Right atrium auricular region (tissue), 2 donors: ENCODE measurements at places on chromosomes 5 and 9. TPM values are rescaled to one million over a fixed set of nuclear protein-coding genes. Genes with fewer than 3 reads are reported as not detected.
A peak's percentile ranks its signal among the peaks of the same experiment; 100 is the strongest.

Gene PROB1
- 28.6 TPM for total RNA-seq

Gene HMMR
- 0.43 TPM for total RNA-seq

Gene CDKN2B-AS1
- total RNA-seq = not detected

Gene SPATA6L
- total RNA-seq = 0.15 TPM

GRCh38 chr5:81065492-81065891 lies 105.3 kb downstream of the RASGRF2 start:
- no peak overlapping the region for H3K4me3 ChIP-seq
- no peaks in the 10 kb centered on the region for H3K27me3 ChIP-seq
- H3K27ac ChIP-seq = peak overlapping the region; percentile 24
- no peaks in the 10 kb centered on the region for H3K4me1 ChIP-seq
- no peak for DNase-seq

- no peaks in the 10 kb centered on the region for H3K4me1 ChIP-seq
- H3K27ac ChIP-seq = no peak overlapping the region
- DNase-seq = no peak
These were observed 68.0 kb downstream of the FSTL4 start for GRCh38 chr5:133544346-133544745.

DNA sequence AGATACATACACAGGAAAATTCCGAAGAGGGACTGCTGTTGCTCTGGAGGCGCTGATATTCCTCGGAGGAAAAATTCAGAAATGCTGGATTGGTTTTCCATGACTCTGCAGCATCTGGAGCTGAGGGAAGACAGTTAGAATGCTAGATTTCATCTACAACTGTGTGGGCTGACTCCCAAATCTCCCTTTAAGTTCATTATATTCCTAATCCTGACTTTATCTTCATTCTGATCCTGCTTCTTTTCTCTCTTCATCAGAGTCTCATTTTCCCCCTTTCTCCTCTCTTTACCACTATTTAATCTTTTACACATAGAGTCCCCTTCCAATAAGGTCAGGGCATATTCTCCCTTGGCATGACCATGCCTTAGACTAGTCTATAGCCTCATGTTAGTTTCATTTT lies at the start of gene OR1N1:
OR1N1 (minus strand) TSS at position 101 of the 400 bp plus-strand sequence; CDS start at position 101, 0 bp downstream.
- DNase-seq = no peak
- H3K27ac ChIP-seq = no peak within 1 kb of the TSS
- H3K36me3 ChIP-seq = no peaks in the 10 kb centered on the region
- no peaks in the 10 kb centered on the region for H3K27me3 ChIP-seq
- H3K4me1 ChIP-seq = no peaks in the 10 kb centered on the region

GRCh38 chr9:107266624-107267368 lies 16.3 kb upstream of the RAD23B start:
- no peaks in the 10 kb centered on the region for H3K36me3 ChIP-seq
- H3K27ac ChIP-seq = no peak overlapping the region
- DNase-seq = no peak
- H3K4me1 ChIP-seq = no peaks in the 10 kb centered on the region
- no peaks in the 10 kb centered on the region for H3K27me3 ChIP-seq

- H3K4me3 ChIP-seq = no peak overlapping the region
- no peak for DNase-seq
- H3K36me3 ChIP-seq = no peaks in the 10 kb centered on the region
- no peaks in the 10 kb centered on the region for H3K4me1 ChIP-seq
These were observed 325.8 kb upstream of the MEF2C start for GRCh38 chr5:89208811-89209210.

DNA sequence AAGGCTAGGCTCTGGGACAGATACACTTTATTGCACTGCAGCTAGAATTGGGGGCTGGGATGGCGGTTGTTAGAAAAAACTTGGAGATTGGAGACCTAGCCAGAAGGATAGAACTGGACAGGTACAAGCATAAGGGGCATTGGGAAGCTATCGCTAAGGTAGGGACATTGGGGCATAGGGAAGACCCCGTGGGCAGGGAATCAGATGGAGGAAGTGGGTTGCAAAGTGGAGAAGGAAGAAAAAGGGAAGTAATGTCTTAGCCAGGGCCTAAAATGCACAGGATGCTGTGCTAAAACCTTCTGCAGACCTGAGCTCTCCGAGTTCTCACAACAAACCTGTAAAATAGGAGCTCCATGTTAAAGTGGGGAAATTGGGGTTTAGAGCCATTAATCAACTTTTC lies 178.2 kb downstream of the ZDHHC21 start:
- H3K27me3 ChIP-seq = no peaks in the 10 kb centered on the region
- H3K4me3 ChIP-seq = no peak overlapping the region
- DNase-seq = no peak
- H3K4me1 ChIP-seq = no peaks in the 10 kb centered on the region

- H3K27me3 ChIP-seq = no peaks in the 10 kb centered on the region
- DNase-seq = no peak
- H3K4me3 ChIP-seq = no peak overlapping the region
- H3K36me3 ChIP-seq = no peaks in the 10 kb centered on the region
- no peak overlapping the region for H3K27ac ChIP-seq
These were observed 78.6 kb downstream of the ANXA1 start for GRCh38 chr9:73230251-73230650.

- no peaks in the 10 kb centered on the region for H3K27me3 ChIP-seq
- H3K36me3 ChIP-seq = no peaks in the 10 kb centered on the region
- peaks cover 3% of the 10 kb centered on the region for H3K4me1 ChIP-seq
- no peak overlapping the region for H3K27ac ChIP-seq
- no peak for DNase-seq
These were observed 158.5 kb upstream of the ELL2 start for GRCh38 chr5:96120120-96120519.

DNA sequence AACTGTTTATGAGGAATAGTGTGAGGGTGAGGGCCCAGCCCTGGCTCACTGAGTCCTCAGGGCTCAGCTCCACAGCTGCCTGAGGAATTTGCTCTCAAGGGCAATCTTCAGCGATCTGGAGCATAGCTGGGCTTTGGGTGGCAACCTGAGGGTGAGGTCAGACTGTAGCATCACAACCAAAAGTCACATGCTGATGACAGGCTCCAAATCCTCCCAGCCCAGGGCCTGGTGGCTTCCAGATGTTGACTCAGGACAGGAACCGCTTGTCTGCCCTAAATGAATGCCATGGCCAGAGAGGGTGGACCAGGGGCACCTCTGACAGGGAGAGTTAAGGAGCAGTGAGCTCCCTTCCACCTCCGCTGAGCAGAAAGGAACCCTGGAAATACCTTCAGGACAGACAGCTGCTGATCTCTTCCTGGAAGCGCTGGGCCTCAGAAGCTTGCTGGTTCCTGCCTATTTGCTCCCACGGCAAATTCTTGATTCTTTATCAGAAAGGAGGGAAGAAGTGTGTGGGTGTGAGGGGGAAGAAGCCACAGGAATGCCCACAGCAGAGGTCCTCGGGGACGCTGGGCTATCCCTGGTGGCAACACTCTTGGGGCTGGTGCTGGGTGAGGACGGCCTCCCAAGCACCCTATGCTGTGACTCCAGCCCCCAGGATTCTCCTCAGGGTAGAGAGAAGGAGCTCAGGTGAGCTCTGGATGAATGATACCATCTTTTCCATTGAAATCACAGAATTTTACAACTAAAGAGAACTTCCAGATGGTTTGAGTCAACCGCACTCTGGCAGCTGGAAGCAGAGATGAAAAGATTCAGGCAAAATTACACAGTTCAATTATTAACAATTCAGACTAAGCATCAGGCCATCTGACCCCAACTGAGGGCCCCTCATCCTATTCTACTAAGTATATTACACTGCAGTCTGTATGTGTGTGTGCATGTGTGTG lies 13.8 kb upstream of the CTSL start:
- H3K27ac ChIP-seq = no peak overlapping the region
- H3K4me3 ChIP-seq = no peak overlapping the region
- H3K36me3 ChIP-seq = no peaks in the 10 kb centered on the region
- H3K4me1 ChIP-seq = no peaks in the 10 kb centered on the region

DNA sequence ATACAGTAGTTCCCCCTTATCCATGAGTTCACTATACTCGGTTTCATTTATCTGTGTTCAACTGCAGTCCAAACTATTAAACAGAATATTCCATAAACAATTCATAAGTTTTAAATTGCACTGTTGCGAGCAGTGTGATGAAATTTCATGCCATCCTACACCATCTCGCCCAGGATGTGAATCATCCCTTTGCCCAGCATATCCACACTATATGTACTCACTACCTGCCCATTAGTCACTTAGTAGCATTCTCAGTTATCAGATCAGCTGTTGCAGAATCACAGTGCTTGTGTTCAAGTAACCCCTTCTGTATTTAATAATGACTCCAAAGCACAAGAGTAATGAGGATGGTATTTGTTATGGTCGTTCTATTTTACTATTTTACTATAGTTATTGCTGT lies 51.5 kb downstream of the SHOC1 start:
- H3K27me3 ChIP-seq = no peaks in the 10 kb centered on the region
- H3K27ac ChIP-seq = no peak overlapping the region
- no peaks in the 10 kb centered on the region for H3K36me3 ChIP-seq
- H3K4me1 ChIP-seq = no peaks in the 10 kb centered on the region
- H3K4me3 ChIP-seq = no peak overlapping the region

DNA sequence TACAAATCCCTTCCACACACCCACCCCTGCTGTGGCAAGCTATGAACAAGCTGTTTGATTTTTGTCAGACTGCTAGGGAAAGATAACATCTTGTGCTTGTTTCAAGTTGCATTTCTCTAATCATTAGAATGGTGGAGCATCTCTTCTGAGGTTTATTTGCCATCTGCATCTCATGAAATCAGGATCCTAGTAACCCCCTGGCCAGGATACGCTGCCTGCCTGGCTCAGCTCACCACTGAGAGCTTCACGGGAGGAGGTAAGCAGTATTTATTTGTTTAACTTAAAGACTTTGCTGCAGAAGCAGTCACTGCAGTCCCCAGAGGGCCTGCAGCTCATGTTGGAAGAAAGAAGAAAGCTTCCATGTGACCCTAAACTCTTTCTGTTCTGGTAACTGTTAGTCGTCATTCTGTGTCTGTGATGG lies 83.3 kb upstream of the CXCL14 start:
- H3K27ac ChIP-seq = no peak overlapping the region
- no peaks in the 10 kb centered on the region for H3K4me1 ChIP-seq
- H3K36me3 ChIP-seq = no peaks in the 10 kb centered on the region
- DNase-seq = no peak
- H3K27me3 ChIP-seq = no peaks in the 10 kb centered on the region

GRCh38 chr9:122232796-122233306 lies 4.1 kb upstream of the LHX6 start:
- no peak for DNase-seq
- no peaks in the 10 kb centered on the region for H3K4me1 ChIP-seq
- no peaks in the 10 kb centered on the region for H3K36me3 ChIP-seq
- no peak overlapping the region for H3K27ac ChIP-seq

DNA sequence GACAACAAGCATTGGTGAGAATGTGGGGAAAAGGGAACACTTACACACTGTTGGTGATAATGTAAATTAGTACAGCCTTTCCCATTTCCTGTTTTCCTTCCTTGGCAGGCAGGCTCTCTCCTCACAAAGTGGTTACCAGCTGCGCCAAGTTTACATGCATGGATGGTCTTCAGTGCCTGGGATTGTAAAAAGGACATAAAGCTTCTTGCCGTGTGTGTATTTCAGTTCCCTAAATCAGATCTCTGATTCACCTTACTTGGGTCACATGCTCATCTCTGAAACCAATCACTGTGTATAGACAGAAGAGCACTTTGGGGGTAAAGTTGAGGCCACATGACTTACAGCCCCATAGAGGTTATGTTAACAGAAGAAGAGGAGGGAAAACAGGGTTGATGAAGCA lies 92.8 kb downstream of the CAVIN4 start:
- no peaks in the 10 kb centered on the region for H3K36me3 ChIP-seq
- H3K27ac ChIP-seq = no peak overlapping the region
- H3K4me3 ChIP-seq = no peak overlapping the region
- no peak for DNase-seq
- no peaks in the 10 kb centered on the region for H3K4me1 ChIP-seq
